ENCODE measurements at places on chromosomes 12 and 14. TPM values are rescaled to one million over a fixed set of nuclear protein-coding genes. Genes with fewer than 3 reads are reported as not detected.

DHRS2 gene
- total RNA-seq, result not detected

OVCH1 gene
- 4.9 TPM for total RNA-seq

GRCh38 chr12:104291867-104292524, 11.5 kb upstream of the EID3 start:
- DNase-seq, result no peak

- no peak for DNase-seq
These were observed 48.9 kb downstream of the SERPINA10 start for GRCh38 chr14:94244182-94244581.

DNA sequence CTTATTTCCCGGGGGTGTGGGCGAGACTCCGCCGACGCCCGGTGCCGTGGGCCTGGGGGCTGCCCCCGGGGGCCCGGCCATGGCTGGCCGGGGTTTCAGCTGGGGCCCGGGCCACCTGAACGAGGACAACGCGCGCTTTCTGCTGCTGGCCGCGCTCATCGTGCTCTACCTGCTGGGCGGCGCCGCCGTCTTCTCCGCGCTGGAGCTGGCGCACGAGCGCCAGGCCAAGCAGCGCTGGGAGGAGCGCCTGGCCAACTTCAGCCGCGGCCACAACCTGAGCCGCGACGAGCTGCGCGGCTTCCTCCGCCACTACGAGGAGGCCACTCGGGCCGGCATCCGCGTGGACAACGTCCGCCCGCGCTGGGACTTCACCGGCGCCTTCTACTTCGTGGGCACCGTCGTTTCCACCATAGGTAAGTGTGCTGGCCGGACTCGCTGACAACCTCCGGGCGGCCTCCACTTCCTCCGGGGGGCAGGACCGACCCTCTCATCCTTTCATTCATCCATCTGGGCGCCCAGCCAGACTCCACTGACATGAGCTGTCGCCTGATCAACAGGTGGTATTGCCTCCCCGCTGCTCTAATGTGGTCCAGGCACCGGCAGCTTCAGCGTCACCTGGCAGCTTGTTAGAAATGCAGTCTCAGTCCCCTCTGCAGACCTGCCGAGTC, 467 bp downstream of the KCNK13 start:
- no peak for DNase-seq

DNA sequence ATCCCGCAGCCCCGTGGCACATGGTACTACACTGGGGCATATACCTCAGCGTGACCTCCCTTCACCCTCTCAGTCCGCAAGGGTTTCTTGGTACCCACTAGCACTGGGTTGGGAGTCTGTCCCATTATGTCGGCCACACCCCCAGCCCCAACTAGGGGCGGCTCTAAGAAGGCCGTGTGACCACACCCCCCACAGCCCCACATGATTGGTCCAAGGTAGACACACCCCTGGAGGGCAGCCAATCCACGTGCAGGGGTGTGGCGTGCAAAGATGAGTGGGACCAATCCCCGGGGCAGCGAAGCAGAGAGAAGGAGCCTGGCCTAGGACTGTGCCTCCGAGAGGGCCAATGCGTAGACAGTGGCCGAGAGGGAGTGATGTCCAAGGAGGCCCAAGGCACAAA, 34.6 kb upstream of the BEGAIN start:
- peak; percentile 42 for DNase-seq

- DNase-seq, result no peak
These were observed 15.5 kb downstream of the MMAB start for GRCh38 chr12:109557805-109558204.

DNA sequence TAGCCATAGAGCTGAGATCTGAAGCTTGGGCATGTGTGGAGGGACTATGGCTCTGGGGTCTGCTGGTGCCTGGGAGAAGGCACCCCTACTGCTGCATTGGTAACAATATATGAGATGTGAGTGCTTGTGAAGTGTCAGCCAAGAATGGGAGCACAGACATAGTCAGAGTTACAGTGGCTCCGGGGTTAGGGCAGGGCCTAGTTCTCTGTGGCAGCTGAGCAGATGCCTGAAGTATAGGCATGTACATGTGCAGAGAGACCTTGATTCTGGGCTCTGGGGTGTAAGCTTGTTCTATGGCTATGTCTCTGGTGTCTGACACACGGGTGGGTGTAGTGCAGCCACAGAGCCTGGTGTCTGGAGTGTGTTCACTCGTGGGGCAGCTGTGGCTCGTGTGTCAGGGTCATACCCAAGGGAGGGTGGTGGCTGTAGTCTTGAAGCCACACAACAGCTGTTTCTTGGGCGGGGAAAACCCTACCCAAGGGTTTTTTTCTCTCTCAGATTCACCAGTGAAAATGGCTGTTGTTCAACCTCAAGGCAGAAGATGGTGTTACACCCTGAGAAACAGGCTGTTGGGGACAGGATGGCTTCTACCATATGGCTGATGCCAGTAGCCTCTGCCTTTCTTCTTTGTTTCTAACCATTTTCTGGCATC, 11.9 kb upstream of the TCL1A start:
- no peak for DNase-seq

- DNase-seq, result no peak
These were observed 33.3 kb downstream of the CACNA2D4 start for GRCh38 chr12:1885082-1885596.

FGF23 gene
- total RNA-seq, result not detected

- DNase-seq, result no peak
These were observed 739 bp upstream of the PPP2R5E start for GRCh38 chr14:63543826-63544406.

CIROP gene
- total RNA-seq, result not detected

YY1 gene
- 59.9 TPM for total RNA-seq

GRCh38 chr12:59517522-59517921, 78.3 kb upstream of the SLC16A7 start:
- DNase-seq, result no peak
